Esophagus squamous epithelium (tissue), 5 donors: ENCODE measurements at places on chromosomes 4 and X. TPM values are rescaled to one million over a fixed set of nuclear protein-coding genes. Genes with fewer than 3 reads are reported as not detected.

Gene CABS1
- not detected for total RNA-seq

GRCh38 chr4:90943311-90943710, 816.1 kb downstream of the CCSER1 start:
- DNase-seq: no peak

GRCh38 chr4:17324386-17324830, 187.5 kb downstream of the QDPR start:
- DNase-seq: no peak

Gene SAGE1
- not detected for total RNA-seq

DNA sequence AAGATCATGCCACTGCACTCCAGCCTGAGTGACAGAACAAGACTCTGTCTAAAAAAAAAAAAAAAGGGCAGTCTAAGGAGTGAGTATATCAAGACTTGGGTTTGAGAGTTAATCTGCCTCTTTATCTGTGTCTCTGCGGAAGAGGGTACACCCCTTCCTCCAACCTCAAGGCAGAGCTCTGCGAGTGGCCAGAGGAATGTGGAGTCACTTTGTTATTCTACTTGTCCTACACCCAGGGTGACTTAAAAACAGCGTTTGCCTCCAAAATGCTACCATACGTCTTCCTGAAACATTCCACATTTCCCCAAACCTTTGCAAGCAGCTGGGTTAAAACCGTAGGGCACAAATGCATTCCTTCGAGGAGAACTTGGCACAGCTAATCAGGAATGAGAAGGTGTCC, 199.9 kb downstream of the SHOX start:
- DNase-seq: no peak

DNA sequence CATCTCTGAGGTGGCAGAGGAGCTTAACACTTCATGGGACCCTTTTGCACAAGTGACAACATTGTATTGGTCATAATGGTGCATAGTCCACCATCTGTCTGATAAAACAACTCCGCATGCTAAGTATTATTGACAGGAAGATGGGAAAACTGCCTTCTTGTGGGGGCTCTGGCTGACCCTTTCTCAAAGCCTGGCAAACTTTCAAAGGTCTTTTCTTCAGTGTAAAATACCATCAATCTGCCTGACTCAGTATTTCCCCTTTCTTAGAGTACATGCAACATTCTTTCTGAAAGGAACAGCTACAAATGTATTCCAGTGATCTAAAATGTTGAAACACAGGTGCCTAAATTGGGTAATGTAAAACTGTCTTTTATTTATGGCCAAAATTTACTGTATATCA, 89.1 kb downstream of the NAA11 start:
- DNase-seq: no peak

DNA sequence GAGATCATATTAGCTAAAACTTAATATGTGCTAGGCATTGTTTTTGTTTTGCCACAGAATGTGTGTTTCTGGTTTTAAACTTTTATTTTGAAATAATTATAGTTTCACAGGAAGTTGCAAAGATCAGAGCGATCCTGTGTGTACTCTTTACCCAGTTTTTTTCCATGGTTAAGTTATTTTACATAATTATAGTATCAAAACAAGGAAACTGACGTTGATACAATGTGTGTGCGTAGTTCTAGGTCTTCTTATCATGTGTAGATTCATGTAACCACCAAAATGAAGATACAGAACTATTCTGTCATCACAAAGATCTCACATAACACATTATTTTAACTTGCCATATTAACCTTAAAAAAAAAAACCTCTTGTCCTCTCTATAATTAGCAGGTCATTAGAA, 69.2 kb downstream of the BLTP1 start:
- DNase-seq: no peak

GRCh38 chr4:14404730-14405129, 597.6 kb upstream of the CPEB2 start:
- DNase-seq: no peak

Gene SCD5
- total RNA-seq: 3.2 TPM

GRCh38 chrX:110847334-110847733, 51.7 kb upstream of the CHRDL1 start:
- no peak for DNase-seq

DNA sequence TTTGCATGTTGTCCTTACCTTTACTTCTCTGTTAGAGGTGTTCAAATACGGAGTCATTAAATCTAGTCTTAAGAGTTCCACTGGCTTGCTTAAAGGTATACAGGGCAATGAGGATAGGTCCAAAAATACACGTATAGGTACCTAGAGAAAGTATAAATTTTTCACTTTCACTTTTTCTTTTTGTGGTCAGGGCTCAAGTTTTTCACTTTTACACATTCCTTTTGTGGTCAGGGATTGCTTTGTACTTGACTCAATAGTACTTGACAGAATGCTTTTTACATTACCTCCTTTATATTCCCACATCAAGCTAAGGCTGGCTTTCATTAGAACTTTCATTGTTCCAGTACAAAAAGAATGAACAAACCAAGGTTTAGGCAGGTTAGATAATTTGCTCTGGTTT, 21.7 kb downstream of the TMEM184C start:
- DNase-seq: no peak

- no peak for DNase-seq
Measured at GRCh38 chr4:37531151-37531550, 155.0 kb downstream of the RELL1 start.

DNA sequence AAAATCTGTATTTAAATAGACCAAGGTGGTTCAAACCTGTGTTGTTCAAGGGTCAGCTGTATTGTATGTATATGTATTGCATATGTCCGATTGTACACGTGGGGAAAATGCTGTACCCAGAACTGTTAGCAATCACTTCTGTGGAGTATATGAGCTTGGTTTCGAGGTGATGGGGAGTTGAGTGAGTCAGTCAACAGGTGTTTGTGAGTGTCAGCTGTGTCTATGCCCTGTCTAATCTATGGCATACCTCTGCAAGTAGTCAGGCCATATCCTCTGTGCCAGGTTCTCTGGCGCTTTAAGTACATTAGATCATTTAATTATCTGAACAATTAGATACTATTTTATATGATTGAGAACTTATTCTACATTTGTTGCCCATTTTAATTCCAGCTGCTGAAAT, 7.4 kb downstream of the ZRSR2 start:
- no peak for DNase-seq

Gene MAGED4
- 1.1 TPM for total RNA-seq

- no peak for DNase-seq
Measured at GRCh38 chr4:101304916-101305315, 42.4 kb downstream of the PPP3CA start.

DNA sequence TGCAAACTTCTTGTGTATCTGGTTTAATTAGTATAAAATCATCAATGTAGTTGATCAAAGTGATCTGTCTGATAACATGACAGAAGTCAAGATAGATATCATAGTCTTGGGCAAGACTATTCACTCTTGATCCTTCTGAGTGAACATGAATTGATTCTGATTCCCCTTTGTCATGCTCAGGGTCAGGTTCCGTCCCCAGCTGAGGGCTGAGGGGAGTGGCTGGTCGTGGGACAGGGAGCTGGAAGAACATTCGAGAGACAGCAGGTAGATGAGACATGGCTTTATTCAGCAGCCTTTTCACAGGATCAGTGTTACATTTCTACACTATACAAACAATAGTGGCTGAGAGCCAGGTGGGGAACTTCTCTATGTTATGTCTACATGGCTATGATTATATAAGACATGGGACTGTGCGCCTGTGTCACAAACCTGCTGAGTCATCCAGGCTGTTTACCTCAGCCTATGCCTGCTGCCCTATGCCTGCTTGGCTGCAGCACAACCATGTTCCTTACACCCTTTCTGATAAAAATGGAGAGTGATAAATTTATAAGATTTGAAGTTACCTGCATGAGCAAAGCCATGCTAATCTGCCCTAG, 586.9 kb upstream of the NR3C2 start:
- no peak for DNase-seq

DNA sequence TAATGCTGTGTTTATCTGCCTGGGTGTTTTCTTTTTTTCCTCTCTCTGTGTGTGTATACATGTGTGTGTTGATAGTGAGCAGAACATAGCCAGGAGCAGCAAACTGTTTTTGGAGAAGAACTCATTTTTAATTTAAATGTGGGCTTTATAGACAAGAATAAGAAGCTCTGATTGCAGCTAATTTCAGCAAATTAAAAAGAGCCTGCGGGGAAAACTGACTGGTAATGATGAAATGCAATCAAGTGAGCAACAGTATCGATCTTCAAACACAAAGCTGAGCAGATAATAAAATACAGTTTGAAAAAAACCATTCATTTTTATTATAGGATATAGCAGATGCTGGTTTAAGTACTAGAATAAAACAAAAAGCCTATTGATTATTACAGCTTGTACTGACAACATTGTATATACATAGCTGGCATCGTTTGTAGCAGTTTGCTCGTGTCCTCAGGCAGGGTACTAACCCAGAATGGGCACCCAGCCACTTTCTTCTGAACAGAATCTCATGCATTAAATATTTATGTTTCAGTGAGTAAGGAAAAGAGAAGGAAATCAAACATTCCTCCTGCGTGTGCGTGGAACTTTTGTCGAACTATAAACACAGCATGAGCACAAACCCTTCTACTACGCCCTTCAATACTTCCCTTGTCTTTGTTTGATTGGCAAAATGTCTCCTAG, 73.5 kb upstream of the ZFP42 start:
- DNase-seq: no peak

DNA sequence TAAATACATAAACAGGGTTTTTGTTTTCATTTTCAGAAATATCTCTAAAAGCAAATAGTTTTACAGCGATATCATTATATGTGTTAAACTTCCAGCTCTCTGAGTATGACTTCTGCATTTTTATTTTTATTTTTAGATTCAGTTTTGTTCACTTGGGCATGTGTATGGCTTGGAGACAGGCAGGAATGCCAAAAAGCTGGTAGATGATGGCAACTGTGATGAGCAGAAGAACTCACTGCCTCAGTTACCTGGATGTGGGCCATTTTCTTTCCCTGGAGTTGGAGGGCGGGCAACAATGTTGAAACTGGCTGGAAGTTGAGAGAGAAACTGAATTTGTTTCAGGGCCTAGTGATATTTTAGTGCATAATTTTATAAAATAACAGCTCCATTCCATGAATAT, 266.4 kb downstream of the ARHGAP24 start:
- DNase-seq: no peak

DNA sequence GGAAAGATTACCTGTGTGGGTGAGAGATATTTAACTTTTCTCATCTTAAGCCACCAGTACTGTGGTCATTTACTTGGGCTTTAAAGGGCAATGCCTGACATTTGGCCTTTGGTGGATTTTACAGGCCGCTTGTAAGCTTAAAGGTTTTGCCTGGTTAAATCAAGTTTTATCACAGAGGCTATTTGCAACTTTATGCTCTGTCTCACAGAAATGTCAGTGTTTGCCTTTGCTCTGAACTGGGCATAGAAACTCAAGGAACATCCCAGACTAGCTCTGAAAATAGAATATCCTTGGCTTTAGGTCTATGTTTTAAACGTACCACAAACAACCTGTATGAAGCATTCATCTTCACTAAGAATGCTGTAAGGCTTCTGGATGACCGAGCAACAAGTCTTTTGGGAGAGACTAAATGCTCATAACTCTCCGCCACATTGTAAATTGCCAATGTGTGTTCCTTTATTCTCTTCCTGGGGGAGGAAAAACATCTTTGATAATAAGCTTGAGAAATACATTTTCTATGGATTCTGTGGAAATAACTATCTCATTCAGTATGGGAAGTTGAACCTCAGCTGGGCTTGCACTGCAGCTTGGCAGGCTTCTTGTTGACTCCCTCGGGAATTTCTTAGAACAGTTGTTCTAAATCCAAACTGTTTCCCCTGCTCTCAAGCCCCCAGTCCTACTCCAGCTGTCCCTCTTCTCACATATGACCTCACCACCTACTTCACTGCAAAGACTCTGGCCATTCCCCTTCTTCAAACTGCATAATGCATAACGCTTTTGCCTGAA, 105.8 kb upstream of the WDR44 start:
- DNase-seq: no peak

DNA sequence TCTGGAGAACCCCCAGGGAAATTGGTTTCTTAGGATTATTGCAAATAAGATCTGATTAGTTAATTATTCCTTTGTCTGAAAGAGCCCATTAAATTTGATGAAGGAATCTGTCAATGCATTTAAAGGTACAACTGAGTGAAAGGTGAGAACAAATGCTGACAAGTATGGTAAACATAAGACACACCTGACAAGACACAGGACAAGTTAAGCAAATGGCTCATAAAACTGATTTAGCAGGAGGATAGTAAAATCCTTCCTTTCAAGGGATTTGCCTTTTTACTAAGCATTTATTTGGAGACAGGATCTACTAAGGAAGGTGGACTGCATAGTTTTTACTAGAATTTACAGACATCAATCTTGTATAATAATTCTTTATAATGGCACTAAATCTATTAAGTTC, 553.9 kb downstream of the SPRY1 start:
- DNase-seq: no peak

Gene STATH
- not detected for total RNA-seq

Gene KLB
- total RNA-seq: 0.48 TPM

Gene HELT
- total RNA-seq: not detected

DNA sequence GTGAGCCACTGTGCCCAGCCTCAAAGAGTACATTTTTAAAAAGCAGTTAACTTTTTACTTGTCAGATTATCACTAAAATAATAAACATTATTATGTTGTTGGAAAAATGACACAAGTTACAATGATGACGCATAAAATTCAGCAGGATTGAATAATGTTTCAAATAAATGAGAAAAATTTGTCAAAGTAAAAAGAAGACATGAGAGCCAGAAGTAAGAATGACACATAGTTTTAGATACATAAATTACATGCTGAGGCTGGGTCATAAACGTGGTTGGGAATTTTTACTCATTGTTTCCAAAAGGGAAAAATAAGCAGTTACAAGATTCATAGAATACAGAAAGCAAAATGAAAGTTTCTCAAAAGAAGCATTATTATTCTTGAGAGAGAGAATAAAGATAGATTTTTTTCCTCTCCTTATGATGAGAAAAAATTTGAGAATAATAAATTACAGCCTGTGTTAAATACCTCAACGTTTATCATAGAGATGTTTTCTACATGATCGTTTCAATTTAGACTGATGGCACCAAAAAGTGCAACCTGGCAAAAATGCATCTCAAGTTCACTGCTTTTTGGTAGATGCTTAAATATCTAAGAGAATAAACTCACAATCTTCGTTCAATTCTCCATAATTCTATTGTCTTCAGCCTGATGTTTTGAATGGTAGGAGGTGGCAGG, 40.4 kb downstream of the GUCY1B1 start:
- DNase-seq: no peak

GRCh38 chr4:107989162-107989536, 540 bp upstream of the HADH start:
- no peak for DNase-seq

DNA sequence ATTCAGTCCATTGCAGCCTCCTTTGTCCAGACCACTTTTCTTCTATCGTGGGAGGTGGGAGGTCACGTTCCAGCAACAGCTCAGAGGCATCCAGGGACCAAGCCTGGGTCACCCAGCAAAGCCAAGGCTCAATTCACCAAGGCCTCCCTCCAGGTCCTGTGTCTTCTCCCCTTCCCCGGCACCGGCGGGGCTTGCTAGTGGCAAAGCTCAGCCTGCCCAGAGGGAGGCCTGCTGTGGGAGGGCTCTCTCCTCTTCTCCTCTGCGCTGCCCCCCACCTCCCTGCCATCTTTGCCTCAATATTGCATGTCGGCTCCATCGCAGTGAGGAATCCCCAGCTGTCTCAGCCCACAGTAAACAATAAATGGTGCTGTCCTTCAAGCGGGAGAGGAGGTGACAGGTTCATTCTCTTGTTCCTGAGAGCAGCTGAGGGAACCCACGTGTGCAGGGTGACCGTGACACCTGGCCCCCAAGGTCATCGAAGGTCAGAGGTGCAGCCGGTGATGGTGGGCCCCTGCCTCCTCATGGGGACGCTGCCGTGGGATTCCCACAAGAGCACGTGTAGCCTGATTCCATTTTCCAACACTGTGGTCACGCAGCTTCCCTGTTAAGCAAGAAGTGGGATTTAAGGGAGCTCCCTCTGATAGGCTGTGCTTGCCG, 111.5 kb upstream of the PSAPL1 start:
- no peak for DNase-seq
